B cell (primary cell): ENCODE measurements at places on chromosomes 1 and 21. TPM values are rescaled to one million over a fixed set of nuclear protein-coding genes. Genes with fewer than 3 reads are reported as not detected.

HSD3B2 gene
- not detected in 2 replicates for polyA plus RNA-seq

USP48 gene
- 21.2 and 29.4 TPM in 2 replicates for polyA plus RNA-seq

RNASEL gene
- 6.9 and 7.1 TPM in 2 replicates for polyA plus RNA-seq

SH2D2A gene
- polyA plus RNA-seq: 0.73 and 1.0 TPM in 2 replicates

CHRM3 gene
- polyA plus RNA-seq: not detected in 2 replicates

TIMM17A gene
- 13.7 and 40.7 TPM in 2 replicates for polyA plus RNA-seq

CCDC28B gene
- 7.1 and 8.0 TPM in 2 replicates for polyA plus RNA-seq

CASZ1 gene
- polyA plus RNA-seq: 9.5 and 18.9 TPM in 2 replicates

WNT4 gene
- not detected in 2 replicates for polyA plus RNA-seq

DHDDS gene
- polyA plus RNA-seq: 20.4 and 21.9 TPM in 2 replicates

NBPF10 gene
- 2.6 and 4.5 TPM in 2 replicates for polyA plus RNA-seq

TENT5C gene
- 62.2 and 65.4 TPM in 2 replicates for polyA plus RNA-seq

GIPC2 gene
- not detected in 2 replicates for polyA plus RNA-seq

BCAN gene
- not detected in 2 replicates for polyA plus RNA-seq

DNA sequence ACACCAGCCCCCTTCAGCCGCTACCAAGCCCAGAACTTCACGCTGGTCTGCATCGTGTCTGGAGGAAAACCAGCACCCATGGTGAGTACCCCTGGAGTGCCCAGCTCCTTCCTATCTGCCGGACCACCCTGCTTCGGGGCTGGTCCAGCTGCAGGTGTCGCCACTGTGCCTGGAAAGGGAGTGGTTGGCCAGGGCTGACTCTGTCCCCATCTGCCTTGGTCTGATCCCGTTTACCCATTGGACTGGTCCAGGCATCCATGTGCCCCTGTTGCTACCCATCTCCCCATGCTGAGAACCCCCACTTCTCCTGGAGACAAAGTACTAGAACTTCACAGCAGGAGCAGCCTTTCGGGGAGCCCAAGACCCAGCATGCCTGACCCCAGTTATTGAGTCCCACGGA, 118.6 kb upstream of the KLHDC7A start:
- no peak for DNase-seq

GRCh38 chr21:26892151-26892550, 46.9 kb upstream of the ADAMTS1 start:
- no peak for DNase-seq

DNA sequence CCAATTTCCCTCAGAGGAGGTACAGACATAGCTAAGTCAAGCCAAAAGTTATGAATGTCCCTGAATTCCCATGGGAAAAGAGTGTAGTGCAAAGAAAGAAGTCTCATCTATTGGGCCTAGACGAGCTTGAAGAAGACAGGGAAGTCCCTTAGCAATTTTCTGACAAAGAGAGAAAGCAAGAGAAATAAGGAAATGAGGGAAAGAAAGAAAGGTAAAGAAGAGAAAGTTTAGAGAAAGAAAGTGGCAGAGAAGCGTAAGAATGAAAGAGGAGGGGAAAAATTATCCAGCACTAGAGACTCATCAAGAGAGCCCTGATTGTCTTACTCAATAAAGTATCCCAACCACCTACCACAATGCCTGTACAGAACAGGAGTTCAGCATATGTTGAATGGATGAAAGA, 40.6 kb upstream of the FOXD3 start:
- no peak for DNase-seq

GRCh38 chr1:2445823-2446215, 30.3 kb upstream of the PLCH2 start:
- DNase-seq: no peak

GRCh38 chr1:197787056-197787455, 11.8 kb upstream of the DENND1B start:
- no peak for DNase-seq

- no peak for DNase-seq
Observed at GRCh38 chr1:183957216-183957830, 80.2 kb downstream of the COLGALT2 start.

DNA sequence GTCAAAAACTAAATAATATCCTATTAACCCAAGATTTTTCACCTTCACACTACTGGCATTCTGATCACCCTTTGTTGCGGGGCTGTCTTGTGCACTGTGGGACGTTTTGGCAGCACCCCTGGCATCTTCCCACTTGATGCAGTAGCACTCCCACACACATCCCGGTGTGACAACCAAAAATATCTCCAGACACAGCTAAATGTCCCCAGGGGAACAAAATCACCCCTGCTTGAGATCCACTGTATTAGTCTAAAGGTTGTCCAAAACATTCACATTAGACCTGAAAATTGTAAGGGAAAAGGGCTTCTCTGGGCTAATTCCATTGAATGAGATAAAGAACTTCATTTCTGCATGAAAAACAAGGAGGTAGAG, 37.8 kb downstream of the PLEKHO1 start:
- DNase-seq: no peak

- no peak for DNase-seq
Observed at GRCh38 chr1:201266276-201266675, 17.0 kb upstream of the PKP1 start.

DNA sequence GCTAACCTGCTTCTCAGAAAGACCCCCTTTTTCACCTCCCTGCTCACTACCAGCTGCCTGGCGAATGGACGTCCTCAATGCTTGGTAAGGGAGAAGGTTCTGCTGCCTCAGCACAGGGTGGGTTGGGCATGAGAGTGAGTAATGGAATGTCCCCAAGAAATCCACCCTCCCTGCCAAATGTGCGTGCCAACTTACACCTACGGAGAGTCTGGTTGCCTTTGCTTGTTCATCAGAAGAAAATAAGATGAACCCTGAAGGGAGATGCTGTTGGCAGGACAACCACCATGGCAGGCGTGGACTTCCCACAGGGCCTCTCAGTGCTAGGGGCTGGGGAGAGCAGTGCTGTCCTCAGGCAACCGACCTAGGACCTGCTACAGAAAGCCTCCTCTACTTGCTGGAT, 106.0 kb downstream of the XCL2 start:
- no peak for DNase-seq

- DNase-seq: no peak
Observed at GRCh38 chr1:210272666-210273065, 40.1 kb downstream of the SERTAD4 start.

GRCh38 chr1:118338936-118339335, 153.9 kb upstream of the SPAG17 start:
- DNase-seq: no peak

- no peak for DNase-seq
Observed at GRCh38 chr1:5298376-5298775, 644.0 kb downstream of the AJAP1 start.

DNA sequence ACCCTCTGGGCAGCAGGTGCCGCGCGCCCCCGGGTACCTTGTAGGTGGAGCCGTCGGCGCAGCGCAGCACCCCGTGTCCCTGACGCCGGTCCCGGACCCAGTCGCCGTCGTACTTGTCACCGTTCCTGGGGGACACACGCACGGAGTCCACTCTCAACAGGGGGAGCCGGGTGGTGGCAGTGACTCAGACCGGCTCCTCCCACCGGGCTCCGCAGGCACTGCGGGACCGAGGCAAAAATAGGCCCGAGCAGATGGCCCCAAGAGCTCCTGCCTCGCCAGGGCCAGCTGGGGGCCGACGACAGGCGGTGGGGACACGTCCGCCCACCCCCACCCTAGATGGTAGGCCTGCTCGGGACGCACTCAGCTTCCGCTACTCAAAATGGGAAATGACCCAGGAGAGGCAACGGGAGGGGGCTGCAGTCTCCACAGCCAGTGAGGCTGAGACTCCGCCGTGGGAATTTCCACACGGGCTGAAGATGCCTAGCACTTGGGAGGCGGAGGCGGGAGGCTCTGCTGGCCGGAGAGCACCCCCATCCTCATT, 6.3 kb downstream of the MORN1 start:
- DNase-seq: no peak

- no peak for DNase-seq
Observed at GRCh38 chr21:35882791-35883240, 177.5 kb downstream of the SETD4 start.

DNA sequence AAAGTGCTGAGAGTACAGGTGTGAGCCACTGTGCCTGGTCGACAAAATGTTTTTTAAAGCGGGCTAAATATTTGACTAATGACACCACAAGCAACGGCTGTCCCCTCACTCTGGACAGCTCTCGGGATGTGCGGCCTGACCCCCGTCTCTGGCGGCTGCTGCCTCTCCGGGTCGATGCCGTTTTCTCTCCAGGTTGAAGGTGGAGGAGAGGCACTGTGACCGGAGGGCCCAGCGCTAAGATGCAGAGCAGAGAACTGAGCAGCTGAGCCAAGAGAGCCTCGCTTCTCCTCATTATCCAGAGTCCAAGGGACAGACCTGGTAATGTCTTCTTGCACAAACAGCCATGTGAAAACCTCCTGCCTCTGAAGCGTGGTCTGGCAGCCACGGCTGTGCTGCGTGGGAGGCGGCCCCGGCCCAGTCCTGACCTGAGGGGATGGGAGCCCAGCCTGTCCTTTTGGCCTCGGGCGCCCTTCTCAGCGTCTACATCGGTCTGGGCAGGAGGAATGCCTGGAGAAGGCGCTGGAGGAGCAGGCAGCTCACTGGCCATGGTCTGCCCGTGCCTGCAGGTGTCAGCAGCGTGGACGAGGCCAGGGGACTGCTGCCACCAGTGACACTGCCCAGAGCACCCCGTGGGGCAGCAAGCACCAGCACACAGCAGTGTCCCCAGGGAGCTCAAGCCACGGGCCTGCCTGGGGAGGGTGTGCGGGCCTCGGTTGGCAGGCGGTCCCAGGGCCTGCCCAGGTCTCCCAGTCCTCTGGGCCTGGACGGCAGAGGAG, 10.3 kb downstream of the MORN1 start:
- no peak for DNase-seq

GRCh38 chr1:45340816-45341466, 701 bp upstream of the MUTYH start:
- DNase-seq: peak; percentile 43

DNA sequence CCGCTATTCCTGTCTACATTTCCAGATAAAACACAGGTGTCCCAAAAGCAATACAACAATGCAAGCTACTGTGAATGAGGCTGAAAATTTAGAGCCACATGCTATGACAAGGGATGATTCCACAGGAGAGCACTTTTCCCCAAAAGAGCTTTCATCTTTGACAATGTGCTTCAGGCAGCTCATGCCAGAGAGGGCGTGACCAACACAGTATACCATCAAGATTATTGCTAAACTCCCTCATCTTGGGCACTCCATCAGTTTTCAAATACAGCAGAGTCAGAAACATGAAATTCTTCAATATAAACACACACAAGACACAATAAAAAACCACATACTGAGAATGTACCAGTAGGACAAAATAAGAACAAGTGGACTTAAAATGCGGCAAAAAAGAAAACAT, 6.7 kb downstream of the GON4L start:
- no peak for DNase-seq

GRCh38 chr1:94463765-94464330, 45.7 kb downstream of the ABCD3 start:
- peak; percentile 31 for DNase-seq

- no peak for DNase-seq
Observed at GRCh38 chr1:97806996-97807520, 113.8 kb downstream of the DPYD start.
